ENCODE measurements at places on chromosomes 12 and 14. TPM values are rescaled to one million over a fixed set of nuclear protein-coding genes. Genes with fewer than 3 reads are reported as not detected.

NDRG2 gene
- total RNA-seq = 360 TPM

HAL gene
- total RNA-seq = 0.24 TPM

- no peak for DNase-seq
These were observed 143.1 kb downstream of the SLC41A2 start for GRCh38 chr12:104814944-104815343.

GRCh38 chr12:45234139-45234865 lies 18.4 kb downstream of the ANO6 start:
- peak; percentile 68 for DNase-seq

- DNase-seq = no peak
These were observed 134.5 kb upstream of the MED13L start for GRCh38 chr12:116411977-116412376.

DNA sequence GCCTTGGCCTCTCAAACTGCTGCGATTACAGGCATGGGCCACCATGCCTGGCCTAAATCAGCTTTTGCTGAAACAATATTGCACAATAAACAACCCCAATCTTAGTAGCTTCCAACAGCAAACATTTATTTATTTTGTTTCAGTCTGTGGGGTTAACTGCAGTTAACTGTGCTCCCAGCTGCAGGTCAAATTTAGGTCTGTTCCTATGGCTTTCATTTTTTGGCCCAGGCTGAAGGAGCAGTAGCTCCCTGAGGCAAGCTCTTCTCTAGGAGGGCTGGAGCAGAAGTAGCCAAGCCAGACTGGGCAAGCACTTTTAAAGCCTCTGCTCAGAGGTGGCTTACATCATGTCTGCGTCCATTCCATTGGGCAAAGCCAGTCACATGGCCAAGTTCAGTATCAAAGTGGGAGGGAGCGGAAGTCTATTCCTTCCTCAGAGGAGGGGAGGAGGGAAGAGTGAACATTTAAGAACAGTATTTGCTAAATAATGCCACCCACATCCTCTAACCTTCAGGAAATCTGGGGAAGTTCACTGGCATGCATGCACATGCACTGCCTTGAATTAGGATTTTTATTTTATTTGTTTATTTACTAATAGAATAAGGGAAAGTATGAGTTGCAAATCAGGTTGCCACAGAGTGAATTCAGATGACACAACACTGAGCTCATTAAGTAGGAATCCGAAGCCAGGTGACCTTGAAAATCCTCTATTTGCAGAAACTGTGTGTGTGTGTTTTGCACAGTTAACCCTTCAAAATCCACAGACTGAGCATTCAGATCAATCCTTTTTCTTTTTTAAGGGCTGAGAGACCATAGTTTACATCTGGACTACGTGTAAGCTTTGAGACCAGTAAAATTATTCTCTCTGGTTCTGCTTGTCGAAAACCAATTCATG lies 122.0 kb upstream of the SEL1L start:
- DNase-seq = no peak

- no peak for DNase-seq
These were observed 3.8 kb downstream of the ACSS3 start for GRCh38 chr12:81081726-81082125.

DNA sequence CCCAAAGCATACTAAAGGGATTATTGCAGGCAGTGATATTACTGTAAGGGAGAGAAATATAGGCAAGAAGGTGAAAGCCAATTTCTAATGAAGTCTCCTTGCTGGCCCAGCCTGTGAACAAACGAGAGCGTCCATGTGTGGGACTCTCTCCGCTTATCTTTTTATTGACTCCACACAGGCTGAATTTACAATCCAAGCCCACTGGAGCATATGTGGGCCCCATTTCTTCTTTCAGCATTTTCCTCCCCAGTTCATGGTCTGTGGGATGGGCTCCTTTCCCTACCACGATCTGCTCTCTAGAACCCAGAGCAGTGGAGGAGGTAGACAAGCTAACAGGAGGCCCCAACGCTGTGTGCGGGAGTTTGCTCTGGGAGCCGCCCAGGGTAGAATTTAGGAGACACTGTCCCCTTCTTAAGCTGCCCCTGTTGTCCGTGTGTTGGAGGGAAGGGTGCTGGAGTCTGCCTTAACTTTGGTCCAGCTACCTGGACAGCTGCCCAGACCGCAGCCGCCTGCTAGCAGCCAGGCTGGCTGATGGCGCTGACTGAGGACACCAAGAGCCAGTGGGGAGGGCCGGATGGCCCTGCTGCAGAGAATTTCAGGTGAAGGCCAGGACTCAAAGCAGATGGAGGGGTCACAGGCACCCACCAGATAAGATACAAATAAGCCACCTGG lies 3.2 kb upstream of the HOXC11 start:
- DNase-seq = no peak

DNA sequence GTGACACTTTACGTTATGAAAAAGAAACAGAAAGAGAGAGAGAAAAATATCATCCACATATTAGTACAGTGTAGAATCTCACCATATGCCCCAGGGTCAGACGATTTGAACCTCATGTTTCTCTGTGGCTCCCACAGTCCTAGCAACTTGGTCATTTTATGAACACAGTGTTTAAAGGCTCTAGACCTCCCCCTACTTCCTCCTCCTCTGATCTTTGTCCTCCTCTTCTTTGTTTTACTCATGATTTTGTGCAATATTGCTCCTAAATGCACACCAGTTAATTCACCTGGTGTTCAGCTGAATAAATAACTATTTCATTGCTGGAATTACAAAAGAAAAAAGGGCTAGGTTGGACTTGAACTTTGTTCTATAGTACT lies 18.2 kb downstream of the GLT1D1 start:
- no peak for DNase-seq

DNA sequence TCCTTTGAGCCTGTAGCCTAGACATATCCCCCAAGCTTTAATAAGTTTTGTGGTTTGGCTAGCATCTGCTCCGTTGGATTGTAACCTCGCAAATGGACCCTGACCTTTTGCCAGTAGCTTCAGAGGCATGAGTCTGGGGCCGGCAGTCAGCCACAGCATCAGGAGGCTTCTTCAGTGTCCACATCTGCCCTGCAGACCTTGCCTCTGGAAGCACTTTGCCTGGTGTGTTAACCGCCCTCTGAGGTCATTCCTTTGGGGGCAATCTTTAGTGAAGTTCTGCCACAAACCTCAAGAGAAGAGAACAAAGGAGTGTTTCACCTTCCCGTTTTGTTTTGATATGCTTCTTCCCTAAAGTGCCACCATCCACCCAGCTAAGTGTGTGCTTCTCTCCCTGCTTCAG lies 71.4 kb downstream of the GNS start:
- DNase-seq = no peak

GRCh38 chr14:101119830-101120571 lies 216.5 kb upstream of the RTL1 start:
- DNase-seq = peak; percentile 51

DNA sequence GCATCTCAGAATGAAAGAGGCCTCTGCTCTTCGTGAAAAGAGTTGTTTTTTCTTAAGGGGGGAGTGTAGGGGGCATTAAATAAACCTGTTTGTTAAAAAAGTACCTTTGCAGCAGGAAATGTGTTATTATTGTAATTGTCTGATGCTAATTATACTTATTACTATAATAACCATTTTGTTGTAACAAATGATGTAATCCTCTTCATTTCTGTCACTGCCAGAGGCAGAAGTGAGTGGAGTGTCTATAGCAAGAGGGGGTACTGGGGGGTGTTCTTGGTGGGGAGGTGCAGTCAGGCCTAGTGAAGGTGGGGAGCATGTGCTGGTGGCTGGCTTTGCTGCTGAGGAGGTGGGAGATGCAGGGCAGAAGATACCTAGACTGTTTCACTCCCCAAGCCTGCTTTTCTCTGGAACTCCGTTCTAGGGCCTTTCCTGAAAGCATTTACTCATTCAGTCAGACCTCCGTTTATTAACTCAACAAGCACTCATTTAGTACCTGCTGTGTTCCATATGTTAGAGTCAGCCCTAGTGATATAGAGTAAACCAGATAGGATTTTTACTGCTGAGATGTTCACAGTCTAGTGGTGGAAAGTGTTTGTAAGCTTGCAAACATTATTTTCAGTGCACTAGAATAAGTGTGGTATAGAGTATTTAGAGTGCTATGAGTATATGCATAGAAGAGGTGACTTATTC lies 77.5 kb upstream of the CISTR start:
- no peak for DNase-seq

DNA sequence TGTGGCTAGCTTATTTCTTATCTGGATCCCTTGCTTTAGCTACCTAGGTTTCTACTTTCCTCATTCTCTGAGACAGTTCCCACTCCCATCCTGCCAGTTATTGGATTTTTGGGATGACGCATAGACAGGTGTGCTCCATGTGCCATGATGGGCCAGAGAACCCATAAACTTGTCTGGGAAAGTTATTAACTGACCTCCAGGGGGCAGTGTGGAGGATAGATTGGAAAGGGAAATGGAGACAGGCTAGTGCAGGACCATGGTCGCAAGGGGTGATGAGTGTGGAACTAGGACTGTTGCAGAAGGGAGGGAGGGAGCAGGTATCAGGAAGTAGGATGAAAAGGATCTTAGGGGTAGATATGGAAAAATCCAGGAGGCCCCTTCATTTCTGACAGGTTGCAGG lies 80.3 kb downstream of the ESRRB start:
- no peak for DNase-seq

DNA sequence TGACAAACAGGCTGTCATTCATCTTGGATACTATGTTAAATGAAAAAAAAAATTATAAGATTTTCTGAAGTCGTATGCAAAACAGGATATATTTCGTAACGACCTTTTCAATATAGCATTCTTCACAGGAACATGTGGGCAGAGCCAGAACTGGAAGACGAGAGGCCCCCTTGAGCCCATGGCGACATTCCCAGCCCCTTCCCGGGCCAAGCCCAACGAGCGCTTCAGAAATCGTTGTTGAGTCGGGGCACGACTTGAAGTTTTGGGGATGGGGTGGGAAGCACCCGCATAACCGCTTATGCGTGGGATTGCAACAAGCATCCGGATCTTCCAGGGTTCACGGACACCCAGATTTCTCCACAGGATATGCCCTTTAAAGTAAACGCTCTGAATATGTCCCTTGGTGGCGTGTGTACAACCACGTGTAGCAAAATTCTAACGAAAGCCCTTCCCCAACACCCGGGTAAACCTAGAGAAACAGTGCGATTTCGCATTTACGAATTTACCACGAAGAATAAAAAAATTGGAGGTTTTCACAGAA lies 736 bp downstream of the C14orf39 start:
- DNase-seq = no peak

DNA sequence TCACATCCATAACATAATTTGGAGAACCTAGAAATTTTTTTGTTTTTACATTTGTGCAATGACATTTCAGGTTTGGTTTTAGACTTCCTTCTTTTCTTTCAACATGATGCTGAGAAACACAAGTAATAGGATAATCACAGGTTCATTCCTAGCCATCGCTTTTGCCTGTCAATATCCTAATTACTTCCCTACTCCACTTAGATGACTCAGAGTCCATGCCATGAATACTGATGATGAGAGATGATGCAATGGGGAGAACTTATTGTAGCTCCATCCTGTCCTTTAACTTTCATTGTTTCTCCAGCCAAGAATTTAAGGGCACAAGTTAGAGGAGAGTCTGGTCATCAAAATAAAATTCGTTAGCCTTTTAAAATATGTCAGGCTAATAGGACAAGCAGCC lies 101.3 kb downstream of the PTPRO start:
- DNase-seq = no peak

DNA sequence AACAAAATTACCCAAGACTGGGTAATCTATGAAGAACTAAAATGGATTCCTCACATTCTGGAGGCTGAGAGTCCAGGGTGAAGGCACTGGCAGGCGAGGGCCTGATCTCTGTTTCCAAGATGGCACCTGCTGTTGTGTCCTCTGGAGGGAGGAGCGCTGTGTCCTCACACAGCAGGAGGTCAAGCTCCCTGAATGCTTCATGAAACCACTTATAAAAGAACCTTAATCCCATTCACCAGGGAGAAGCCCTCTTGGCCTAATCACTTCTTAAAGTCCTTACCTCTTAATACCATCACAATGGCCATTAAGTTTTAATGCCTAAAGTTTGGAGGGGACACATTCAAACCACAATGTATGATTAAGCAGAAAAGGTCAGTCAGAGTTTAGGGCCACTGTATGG lies 172.4 kb downstream of the EMP1 start:
- DNase-seq = no peak

- DNase-seq = no peak
These were observed at the start of gene SERPINA3 for GRCh38 chr14:94612174-94612573. Gene SERPINA3 (plus strand): TSS chr14:94612391. CDS start chr14:94614442, 2,051 bp downstream.

GRCh38 chr12:1815814-1816729 lies 4.3 kb upstream of the LRTM2 start:
- DNase-seq = no peak

DNA sequence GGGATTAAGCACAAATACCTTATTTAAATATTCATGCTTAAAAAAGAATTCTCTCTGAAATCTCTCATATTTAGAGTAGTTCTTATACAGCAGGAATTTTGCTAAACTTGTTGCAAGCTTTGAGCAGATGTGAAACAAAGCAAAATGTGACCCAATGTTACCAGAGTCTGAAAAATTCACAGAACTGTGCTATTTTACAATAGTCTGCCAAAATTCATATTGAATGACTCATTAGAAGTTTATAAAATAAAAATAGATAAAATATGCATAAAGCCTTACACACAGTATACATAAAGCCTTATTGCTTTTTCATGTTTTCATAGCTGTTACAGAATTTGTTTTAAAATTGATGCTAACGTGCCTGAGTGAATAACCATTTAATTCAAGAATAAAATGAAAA lies 17.8 kb upstream of the RHOJ start:
- DNase-seq = no peak

DNA sequence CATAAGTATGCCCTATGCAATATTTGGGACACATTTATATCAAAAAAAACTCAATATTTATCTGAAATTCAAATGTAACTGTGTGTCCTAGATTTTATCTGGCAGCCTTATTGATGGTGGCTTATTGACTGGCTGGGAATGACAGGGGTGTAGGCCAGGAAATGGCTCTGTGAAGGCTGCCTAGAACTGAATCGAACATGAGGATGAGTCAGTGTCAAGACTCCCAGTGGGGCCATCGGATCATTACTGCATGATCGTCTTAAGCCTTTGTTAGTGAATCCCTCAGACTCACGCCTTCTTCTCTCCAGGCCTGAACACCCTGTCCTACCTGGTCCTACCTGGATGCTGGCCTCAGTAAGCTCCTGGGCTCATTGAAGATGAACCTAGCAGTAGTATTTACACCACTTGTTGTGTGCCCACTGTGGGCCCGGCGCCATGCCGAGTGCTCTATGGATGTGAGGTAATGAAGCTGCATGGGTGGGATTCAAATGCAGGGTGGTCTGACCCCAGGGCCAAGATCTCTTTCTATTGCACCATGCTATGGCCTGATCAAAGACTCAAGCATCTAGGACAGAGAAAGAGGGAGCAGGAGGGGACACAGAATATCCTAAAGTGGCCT lies 21.0 kb upstream of the FAIM2 start:
- DNase-seq = no peak

DNA sequence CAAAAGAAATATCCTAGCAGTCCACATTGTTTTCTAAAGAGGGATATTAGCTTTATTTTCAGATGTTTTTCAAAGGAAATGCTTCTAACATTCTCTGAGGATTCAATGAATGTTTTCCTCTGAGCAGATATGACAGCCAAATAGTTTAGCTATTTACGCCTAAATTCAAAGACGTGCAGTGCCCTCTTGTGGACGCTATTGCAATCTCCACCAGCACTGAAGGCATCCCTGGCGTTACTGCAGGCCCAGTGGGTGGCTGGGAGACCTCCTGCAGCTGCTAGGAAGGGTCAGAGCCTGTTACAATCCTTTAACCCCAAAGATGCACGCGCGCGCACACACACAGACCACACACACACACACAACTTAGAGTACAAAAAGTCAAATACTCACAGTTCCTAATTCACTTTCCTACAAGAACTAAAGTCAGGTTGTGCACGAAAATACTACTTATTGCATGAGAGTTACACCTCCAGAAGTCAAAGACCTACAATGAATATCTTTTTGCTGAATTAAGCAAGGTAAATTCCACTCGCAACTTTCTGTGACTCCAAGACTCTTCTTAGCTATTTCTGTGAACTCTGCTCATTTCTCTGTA lies 589.3 kb upstream of the TMEM132C start:
- peak; percentile 73 for DNase-seq
